ENCODE measurements at places on chromosomes 13 and 19.

- DNase-seq: no peak
Measured at GRCh38 chr19:29015569-29015968, 197.4 kb downstream of the UQCRFS1 start.

- peak; percentile 23 for DNase-seq
Measured at GRCh38 chr13:113951246-113951999, 22.5 kb downstream of the C13orf46 start.

DNA sequence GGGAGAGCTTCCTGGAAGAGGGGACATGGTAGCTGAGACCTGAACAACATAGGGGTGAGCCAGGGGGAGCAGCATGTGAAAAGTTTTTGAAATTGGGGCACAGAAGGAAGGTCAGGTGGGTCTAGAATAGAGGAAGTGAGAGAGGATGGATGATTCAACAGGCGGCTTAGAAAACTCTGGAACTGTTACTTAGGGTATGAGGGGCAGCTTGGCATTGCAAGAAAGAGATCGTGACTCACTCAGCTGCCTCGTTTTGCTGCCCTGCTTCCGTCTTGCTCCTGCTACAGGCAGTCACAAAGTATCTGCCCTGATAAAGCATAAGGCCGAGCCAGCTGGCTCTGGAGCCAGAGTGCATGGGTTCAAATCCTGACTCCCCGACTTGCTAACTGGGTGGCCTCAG is 1.3 kb upstream of the CEACAM20 start:
- no peak for DNase-seq

DNA sequence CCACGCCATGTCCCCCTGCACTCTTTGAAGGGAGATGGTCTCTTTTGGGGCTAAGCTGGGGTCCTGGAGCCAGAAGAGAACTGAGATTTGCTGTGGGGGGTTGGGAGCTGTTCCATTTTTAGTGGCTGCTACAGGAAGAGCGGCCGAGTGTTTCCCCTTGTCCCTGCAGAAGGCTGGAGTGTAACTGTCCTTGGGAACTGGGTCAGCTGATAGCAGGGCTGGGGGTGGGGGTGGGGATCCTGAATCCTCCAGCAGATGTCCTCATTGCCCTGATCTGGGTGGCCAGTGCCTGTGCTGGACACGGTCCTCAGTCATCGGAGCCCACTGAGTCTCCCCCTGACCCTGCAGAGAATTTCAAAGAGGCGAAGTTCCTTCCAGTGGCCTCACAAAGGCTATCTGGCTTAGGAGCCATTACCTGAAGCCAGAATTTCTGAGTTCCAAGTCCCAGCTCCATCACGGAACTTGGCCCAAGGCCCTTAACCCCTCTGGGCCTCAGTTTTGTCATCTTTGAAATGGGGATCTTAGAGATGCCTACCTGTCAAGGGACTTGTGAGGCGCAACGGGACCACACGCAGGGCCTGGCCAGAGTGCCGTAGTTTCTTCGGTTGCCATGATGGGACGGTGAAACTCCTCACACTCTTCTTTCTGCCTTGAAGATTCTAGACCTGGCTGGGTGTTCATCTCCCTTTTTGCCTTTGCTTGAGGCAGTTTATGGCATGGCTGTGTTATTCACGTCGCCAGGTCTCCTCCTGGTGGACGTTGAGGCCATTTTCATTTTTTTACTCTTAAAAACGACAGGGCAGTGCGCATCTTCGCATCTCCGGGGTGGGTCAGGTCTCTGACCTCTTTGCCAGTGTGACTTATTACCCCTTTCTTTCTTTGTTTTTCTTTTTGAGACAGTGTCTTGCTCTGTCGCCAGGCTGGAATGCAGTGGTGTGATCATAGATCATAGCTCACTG is 51.9 kb downstream of the DNM2 start:
- no peak for DNase-seq

DNA sequence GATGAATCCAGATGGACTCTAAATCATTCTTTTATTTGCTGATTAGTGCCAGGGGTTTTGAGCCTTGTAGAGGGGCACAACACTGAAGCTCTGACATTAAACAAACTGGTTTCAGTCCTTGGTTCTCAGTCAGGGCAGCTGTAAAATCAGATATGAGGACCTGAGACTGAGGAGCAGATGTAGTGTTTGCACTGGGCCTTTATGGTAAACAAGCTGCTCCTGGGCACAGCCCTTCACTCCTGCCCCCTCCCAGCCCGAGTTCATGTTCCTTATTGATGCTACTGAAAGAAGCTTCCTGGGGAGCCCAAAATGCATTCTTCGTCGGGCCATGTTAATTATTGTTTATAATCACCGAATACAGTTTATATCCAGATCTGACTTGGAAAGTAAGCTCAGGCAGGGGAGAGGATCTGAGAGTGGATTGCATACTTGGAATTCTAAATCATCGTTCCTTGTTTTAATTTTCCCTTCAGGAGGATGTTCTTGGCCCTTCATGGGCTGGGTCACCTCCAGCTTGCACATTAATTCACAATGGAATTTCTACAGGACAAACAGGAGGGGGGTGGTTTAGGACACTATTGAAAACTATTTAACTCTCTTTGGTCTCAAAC is 213.5 kb downstream of the FGF9 start:
- no peak for DNase-seq

DNA sequence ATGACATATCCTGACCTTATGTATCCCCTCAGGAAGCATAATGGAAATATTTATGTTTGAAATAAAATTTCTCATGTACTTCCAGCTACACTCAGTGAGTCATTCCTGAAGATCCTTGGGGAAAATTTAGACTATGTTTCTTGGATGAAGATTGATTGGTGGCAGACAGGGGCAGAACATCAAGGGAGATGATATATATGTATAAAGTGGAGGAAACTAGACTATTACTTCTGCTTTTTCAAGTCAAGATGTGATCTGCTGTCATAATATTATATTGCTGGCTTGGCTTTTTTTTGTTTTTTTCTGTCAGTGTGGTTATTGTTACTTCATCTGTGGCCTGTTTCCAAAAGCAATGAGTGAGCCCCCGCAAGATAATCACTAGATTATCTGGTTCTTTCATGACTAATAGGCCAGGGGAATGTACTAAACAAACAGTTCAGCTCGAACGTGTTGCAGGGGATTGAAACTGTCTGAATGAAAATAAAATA is 87.2 kb upstream of the TNFSF11 start:
- peak; percentile 87 for DNase-seq

GRCh38 chr13:20397896-20398295 is 127.8 kb downstream of the CRYL1 start:
- no peak for DNase-seq

GRCh38 chr19:42422901-42423461 is 4.2 kb downstream of the LIPE start:
- no peak for DNase-seq

GRCh38 chr19:17441241-17442021 is 7.0 kb downstream of the TMEM221 start:
- DNase-seq: no peak

DNA sequence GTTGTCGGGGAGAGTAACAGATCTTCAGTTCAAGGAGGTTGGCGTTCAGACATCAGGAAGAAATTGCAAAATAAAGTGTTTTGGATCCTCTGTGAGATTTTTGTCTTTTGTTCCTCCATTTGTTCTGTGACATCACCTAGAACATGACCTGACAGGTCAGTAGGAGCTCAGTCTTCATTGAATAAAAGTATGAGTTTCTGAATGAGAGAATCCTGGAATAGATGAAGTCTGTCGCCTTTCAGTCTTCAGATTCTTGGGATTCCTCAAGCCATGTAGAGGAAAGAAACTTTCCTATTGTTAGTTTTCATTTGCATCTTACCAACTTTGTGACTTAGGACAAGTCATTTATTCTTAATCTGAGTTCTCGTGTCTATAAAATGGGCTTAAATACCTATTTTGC is 14.4 kb downstream of the ARHGAP35 start:
- DNase-seq: no peak

DNA sequence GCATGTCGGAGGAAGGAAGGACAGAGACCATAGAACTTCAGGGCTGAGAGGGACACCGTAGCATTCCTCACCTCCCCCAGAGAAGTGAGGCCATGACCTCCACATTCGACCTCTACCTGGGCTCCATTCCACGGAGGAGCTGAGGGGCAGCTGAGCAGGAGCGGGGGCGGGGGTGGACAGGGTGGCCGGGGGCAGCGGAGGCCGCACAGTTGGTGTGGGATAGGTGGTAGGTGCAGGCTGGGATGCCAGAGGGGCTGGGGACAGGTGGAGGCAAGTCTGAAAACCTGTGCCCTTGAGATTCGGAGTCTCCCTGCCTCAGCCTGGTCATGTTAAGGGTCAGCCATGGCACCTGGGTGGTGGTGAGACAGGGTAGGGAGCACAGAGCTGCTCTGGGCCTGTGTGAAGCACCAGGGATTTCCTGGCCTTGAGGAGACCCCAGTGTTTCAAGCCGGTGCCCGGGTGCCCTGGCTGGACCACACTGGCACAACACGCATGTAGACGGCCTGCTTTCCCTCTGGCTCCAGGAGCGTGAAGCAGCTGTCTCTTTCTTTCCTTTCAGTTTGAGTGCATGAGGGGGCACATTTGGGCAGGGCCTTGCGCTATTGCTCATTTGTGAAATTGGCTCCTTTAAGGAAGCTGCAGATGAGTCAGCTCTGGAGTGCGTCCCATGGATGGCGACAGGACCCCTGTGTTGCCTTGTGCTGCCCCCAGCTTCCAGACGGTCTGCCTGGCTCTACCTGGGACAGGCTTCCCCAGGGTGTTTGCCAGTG is 51.8 kb downstream of the TSSK6 start:
- peak; percentile 66 for DNase-seq

DNA sequence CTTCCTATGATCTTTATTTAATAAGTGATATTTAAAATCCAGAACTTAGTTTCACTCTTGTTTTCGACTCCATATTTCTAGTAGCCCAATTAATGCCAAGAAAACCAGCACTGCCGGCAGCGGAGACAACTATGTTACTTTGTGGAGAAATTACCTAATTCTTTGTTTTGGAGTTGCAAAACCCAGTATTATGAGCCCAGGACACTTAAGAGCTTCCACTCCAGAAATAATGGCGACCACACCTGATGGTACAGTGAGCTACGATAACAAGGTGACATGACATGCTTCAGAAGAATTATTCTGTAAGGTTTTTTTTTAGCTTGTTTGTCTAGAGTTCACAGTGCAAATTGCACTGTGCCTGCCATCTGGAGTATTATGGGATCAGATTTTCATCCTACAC is 136.4 kb downstream of the ZAR1L start:
- DNase-seq: no peak

- no peak for DNase-seq
Measured at GRCh38 chr13:63700350-63700749, 2284.7 kb upstream of the PCDH20 start.

GRCh38 chr19:10764340-10764894 is 46.5 kb downstream of the DNM2 start:
- no peak for DNase-seq

DNA sequence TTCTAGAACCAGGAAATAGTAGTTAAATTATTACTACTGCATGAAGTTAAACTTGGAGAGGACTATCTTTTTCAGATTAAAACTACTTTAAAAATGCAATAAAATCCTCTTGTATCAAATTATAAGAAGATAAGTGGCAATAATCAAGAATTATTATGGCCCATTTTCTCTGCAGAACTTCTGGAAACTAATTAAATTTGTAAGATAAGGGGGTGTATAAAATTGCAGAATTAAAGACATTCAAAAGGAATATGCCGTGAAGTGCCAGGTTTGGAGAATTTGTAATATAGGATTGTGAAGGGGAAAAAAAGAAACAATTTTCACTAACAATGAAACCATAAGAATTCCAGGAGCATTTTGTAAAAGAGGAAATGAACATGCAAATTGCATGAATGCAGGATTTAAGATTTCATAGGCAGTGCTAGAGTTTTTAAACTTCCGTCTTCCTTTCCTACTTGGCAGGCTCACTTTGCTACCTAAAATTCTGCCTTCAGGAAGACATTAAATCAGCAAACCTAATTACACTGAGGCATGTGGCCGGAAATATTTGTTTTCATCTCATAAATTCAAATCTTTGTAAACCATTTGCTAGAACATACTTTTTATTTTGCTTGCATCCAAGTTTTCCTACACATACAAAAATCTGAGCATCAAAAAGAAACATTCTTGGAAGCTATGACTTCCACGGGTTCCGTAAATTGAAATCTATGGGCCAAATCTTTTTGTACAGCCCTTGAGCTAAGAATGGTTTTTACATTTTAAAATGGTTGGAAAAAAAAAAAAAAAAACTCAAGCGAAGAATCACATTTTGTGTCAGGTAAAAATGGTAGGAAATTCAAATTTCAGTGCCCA is 166.9 kb downstream of the DCLK1 start:
- no peak for DNase-seq

GRCh38 chr13:45928843-45929242 is 77.3 kb upstream of the SIAH3 start:
- no peak for DNase-seq

DNA sequence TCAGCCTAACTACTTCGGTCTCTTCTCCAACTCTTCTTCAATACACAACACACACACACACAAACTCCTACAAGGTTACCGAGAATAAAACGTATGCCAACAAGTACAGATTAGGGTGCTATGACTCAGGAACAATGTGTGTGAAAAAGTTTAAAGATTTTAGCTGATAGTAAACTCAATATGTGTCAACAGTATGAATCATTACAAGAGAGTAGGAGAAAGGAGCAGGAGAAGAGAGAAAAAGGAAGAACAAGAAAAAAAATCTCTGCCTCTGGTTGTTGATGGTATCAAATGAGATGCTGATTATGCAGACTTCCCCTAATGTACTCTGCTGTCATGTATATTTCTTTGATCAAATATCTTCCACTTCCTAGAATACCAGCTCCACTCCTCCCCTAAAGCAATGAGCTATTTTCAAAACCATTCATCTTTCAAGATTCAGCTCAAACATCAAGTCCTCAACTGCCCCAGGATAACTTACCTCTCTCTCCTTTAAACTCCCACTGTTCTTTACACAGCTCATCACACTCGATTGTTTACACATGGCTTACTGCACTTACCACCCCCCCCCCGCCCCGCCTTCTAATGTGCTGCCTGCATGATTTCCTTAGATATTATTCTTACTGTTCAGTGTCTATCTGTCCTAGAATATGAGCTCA is 95.6 kb downstream of the FAM216B start:
- peak; percentile 54 for DNase-seq

DNA sequence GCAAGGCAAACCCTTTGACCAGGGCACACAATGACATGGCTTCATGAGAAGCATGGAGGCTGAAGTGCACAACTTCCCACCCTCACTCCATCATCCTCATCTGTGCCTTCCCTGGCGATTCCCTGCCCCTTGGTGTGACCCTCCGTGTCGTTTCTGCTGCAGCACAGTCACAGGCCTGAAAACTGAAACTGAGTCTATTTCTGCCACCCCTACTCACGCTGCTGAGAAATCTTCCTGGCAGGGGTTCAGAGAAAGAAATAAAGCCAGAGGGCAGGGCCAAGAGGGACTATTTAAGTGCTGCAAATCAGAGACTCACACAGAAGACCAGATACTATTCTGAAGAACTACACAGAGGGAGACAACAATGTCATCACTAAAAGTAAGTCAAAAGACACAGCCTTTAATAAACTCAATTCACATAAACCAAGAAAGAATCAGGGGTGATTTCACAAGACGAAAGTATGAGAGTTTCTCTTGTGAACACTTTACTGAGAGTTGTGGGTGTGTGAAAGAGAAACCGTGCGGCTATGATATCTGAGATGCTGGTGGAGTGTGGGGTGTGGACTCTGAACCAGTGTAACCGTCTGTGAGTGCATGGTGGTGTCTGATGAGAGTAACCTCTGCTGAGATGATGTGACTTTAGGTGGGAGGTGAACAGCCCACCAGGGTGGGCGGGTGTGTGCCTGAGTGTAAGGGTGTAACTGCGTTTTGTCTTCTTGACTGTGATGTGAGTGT is 23.5 kb downstream of the LGALS16 start:
- no peak for DNase-seq

Data from skeletal muscle cell (primary cell).